ENCODE measurements at places on chromosomes 11 and 22. TPM values are rescaled to one million over a fixed set of nuclear protein-coding genes. Genes with fewer than 3 reads are reported as not detected.

- DNase-seq, result no peak
These were observed 112.8 kb upstream of the CADM1 start for GRCh38 chr11:115616971-115617370.

SLCO2B1 gene
- total RNA-seq, result 1.1 TPM

DNA sequence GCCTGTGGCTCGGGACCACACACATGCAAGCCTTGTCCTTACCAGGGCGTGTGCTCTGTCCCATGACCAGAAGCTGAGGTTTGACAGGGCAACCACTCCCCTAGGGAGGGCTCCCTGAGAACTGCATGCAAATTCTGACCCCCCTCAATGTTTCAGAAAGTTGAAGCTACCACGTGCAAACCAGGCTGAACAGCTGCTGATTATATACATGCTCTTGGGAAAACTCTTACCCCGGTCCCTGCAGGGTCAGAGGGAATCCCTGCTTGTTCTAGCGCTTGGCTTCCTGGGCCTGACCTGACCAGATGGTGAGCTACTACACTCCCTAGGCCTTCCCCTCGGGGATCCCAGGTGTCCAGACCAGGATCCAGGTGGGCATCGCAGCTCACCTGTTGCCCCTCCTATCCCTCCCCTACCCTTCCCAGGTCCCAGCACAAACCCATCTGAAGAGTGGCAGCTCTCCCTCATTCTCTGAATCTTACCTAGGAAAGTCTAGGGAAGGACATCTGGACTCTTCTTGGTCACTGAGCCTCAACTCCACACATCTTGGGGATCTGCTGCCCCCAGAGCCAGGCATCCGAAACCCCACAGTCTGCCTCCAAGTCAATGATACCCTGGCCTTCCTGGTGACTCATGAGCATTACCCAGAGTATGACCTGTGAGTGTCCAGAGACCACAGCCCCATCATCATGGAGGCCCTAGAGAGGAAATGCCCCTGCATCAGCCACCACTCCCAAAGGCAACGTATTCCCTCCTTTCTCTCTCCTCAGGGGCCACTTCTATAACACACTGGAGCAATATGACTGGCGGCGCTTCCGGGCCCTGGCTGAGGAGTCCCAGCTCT is 61.5 kb downstream of the BTG4 start:
- no peak for DNase-seq

KCNJ1 gene
- not detected for total RNA-seq

- no peak for DNase-seq
These were observed 3.8 kb upstream of the CSNK2A3 start for GRCh38 chr11:11356842-11357241.

TPBGL gene
- total RNA-seq, result 0.28 TPM
